ENCODE measurements at places on chromosomes 3 and 15.

DNA sequence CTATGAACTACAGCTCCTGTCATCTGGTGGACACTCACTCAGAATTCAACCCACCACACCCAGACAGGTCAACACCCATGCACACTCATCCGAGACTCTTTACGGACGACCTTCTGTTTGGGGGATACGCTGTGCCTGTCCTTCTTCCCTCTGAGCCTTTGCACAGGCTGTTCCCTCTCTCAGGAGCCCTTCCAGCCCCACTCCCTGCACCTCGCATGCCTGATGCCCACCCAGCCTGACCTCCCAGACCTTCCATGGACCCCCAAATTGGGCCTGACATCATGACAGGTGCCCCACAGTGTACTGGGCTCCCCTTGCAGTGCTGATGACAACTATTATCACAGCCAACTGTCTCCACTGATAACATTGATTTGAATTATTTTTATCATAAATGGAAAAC is 135.8 kb downstream of the NSMCE3 start:
- DNase-seq: no peak

DNA sequence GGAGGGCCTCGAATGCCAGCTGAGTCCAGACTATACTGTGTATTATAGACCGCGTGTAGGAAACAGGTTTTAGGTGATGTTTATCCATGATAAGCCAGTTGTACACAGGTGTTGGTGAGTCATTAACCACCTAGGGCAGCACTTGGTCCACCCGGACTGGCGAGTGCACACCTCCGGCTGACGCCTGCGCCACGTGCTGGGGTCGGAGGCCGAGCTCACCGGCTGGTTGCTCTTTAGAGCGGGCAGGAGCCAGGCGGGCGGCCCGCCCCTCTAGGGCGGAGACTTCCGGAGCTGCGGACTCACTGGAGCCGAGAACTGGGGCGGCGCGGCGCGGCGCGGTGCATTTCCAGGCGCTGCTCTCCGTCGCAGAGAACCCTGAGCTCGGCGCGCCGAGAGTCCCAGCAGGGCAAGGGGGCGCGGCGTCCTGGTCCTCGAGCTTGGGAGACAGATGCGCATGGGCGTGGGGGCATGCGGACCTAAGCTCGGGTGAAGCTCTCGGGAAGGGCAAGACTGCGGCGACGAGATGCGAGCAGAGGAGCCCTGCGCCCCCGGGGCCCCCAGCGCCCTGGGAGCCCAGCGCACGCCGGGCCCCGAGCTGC is at the start of gene ESYT3:
TSS of gene ESYT3 (plus strand) at position 341 of the 599 bp plus-strand sequence. CDS start at position 524, 183 bp downstream.
- peak; percentile 29 for DNase-seq

DNA sequence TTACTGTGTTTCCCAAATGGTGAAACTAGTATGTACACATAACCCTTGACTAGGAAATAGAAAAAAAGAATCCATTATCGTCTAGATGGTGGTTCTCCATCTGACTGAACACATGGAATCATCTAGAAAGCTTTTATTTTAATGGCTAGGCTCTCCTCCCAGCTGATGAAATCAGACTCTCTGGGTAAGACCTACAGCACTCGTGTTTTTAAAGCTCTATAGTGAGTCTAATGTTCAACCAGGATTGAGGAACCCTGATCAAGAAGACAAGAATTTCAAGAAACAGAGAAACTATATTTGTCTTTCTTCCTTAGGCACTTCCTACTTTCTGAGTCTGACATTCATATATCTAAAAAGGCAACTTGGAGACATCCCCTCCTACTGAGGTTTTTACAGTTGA is 118.8 kb downstream of the TMCO5A start:
- no peak for DNase-seq

DNA sequence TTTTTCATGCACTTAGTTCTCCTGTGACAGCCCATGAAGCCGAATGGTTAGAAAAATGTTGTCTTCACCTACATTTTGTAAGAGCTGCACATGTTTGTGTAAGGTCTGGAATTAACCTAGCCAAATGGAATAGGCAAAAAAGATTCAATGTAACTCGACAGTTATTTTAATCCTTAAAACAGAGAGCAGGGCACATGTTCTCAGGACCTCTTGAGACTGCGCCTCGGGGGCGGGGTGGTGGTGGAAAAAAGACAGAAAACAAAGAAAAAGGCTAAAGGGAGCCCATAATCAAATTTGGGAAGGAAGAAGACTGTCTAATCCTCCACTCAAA is 702 bp upstream of the CSNK1G1 start:
- DNase-seq: no peak

DNA sequence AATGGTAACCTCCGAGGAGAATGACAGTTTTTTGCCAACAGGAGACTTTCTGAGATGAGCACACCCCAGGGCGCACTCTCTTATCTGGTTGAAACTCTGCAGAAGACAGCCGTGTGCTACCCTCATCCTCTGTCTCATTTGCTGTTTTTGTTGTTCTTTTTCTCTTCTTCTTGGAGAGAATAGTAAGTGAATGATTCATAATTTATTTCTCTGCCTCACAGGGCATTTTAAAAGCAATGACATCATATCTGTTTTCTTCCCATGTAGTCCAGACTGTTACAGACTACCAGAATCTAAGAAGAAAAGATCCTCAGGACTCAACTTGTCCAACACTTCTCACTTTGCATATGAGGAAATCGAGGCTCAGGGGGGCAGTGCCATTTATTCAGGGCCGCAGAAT is 771.1 kb upstream of the GRM7 start:
- DNase-seq: no peak
